ENCODE measurements at places on chromosomes 6 and 20.

- no peak overlapping the region for H3K4me3 ChIP-seq
- H3K36me3 ChIP-seq: no peaks in the 10 kb centered on the region
- H3K27ac ChIP-seq: no peak overlapping the region
- DNase-seq: no peak
- H3K4me1 ChIP-seq: no peaks in the 10 kb centered on the region
These were observed 82.6 kb downstream of the DOK5 start for GRCh38 chr20:54557806-54558590.

- no peak overlapping the region for H3K27ac ChIP-seq
- no peak for DNase-seq
- H3K36me3 ChIP-seq: no peaks in the 10 kb centered on the region
These were observed 122.3 kb downstream of the ANKS1A start for GRCh38 chr6:35011096-35012041.

DNA sequence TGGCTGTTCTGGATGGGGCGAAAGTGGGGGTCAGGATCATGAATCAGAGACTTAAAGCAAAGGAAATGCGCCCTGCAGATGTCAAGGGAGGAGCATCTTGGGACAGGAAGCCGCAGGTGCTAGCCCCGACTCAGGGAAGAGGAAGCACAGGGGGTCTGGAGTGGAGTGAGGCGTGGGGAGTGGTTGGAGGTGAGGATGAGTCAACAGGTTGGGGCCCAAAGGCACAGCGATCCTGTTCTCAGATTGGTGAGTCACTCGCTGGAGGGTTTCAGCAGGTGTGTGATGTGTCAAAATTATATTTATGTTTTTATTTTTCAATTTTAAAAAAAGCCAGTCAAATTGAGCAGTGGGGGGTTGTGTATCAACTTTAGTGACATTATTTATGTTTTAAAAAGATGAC lies 19.0 kb downstream of the PACSIN1 start:
- H3K27ac ChIP-seq: no peak overlapping the region
- no peaks in the 10 kb centered on the region for H3K36me3 ChIP-seq
- no peak overlapping the region for H3K4me3 ChIP-seq

- no peak overlapping the region for H3K4me3 ChIP-seq
- DNase-seq: peak; percentile 30
- H3K4me1 ChIP-seq: peaks cover 14% of the 10 kb centered on the region
- H3K27me3 ChIP-seq: no peaks in the 10 kb centered on the region
- H3K36me3 ChIP-seq: no peaks in the 10 kb centered on the region
These were observed 68.7 kb downstream of the LY86 start for GRCh38 chr6:6657085-6657819.

DNA sequence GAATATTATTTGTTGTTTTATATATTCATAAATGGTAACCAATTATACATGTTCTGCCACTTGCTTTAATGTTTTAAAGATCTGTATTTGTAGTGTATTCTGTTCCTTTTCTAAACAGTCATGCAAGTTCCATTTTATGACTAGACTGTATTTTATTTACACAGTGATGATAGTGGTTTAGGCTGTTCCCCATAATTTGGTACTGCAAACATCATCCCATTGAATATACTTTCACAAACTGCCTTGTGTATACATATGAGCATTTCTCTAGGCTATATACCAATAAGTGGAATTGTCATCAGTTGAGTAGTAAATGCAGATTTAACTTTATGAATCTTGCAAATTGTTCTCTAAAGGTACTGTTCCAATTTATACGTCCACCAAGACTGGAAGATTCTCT lies 738.0 kb downstream of the EPHA7 start:
- no peaks in the 10 kb centered on the region for H3K36me3 ChIP-seq
- no peaks in the 10 kb centered on the region for H3K4me1 ChIP-seq
- DNase-seq: no peak

DNA sequence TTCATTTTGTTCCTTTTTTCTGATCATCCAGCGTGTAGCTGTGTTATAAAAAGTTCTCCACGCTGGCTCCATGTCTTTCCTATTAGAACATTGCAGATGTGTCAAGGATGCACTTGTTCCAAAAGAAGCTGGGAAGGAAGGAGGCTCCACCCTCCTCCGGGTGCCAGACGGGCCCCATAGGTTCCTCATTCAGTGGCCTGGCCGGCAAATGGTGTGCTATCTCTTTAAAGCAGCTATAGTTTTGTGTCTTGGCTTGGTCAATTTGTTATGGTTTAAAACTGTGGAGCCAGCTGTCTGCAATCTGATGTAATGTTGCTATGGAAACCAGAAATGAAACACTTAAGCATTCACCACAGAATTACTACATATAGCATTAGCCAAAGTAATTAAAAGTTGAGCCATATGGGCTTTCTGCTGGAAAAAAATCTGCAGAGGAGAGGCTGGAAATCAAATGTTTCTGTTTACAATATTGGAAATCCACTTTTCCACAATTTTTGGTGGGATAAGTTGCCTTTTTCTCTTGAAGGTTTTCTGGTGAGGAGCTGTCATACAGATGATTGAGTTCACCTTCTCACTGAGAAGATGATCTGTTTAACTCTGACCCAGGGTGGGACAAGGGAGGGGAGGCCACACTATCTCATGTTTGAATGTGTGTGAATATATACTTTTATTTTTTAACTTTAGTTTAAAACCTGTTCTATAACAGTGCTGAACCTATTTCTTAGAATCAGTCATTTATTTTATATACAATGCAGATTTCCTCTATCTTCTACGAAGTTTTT lies 167.4 kb downstream of the SASH1 start:
- H3K36me3 ChIP-seq: no peaks in the 10 kb centered on the region
- no peaks in the 10 kb centered on the region for H3K27me3 ChIP-seq
- peak overlapping the region; percentile 81 for H3K27ac ChIP-seq
- peaks cover 4% of the 10 kb centered on the region for H3K4me1 ChIP-seq

- H3K27me3 ChIP-seq: no peaks in the 10 kb centered on the region
- no peak overlapping the region for H3K4me3 ChIP-seq
- no peaks in the 10 kb centered on the region for H3K36me3 ChIP-seq
- peak; percentile 72 for DNase-seq
- peaks cover 16% of the 10 kb centered on the region for H3K4me1 ChIP-seq
These were observed 14.0 kb upstream of the KCNK15 start for GRCh38 chr20:44731657-44732056.

DNA sequence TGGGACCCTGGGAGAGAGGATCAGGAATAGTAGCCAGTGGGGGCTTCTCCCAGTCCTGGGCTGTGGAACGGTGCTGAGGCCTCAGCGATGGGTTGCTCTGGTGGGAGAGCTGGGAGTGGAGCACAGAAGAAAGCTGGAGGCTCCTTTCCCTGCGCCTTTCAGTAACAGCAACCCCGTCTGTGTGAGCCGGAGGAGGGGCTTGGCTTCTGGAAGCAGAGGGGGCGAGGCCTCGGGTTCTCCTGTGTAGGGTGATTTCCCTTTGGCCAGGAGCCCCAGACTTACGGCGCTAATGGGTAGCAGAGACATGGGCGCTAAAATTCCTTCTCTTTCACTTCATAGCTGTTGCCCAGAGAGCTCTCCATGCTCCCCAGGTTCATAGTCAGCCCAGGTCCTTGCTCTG lies 55.0 kb downstream of the DAAM2 start:
- H3K36me3 ChIP-seq: no peaks in the 10 kb centered on the region
- no peaks in the 10 kb centered on the region for H3K27me3 ChIP-seq
- H3K4me1 ChIP-seq: peaks cover 15% of the 10 kb centered on the region
- H3K4me3 ChIP-seq: no peak overlapping the region

GRCh38 chr6:98833057-98833306 lies 1.4 kb upstream of the POU3F2 start:
- H3K4me1 ChIP-seq: peaks cover 33% of the 10 kb centered on the region
- no peak for DNase-seq
- H3K27ac ChIP-seq: no peak overlapping the region
- no peaks in the 10 kb centered on the region for H3K27me3 ChIP-seq
- H3K36me3 ChIP-seq: no peaks in the 10 kb centered on the region
- peak overlapping the region; percentile 61 for H3K4me3 ChIP-seq

DNA sequence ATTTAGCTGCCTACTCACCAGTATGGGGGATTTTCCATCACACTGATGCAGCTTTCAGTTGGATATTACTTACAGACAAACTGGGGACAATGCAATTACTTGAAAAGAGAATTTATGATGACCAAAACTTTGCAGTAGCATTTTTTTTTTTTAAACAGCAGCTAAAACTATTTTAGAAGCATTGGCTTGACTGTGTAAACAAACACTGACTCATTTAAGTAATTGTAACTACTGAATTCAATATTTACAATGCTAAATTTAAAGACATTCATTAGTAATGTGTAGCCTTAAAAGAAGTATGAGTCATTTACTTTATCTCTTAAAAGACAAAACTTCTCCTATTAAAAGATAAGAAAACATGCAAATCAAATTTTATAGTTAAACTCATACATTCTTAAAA lies 295.9 kb upstream of the FERMT1 start:
- H3K4me1 ChIP-seq: no peaks in the 10 kb centered on the region
- H3K4me3 ChIP-seq: no peak overlapping the region
- H3K27ac ChIP-seq: no peak overlapping the region
- H3K36me3 ChIP-seq: no peaks in the 10 kb centered on the region
- no peaks in the 10 kb centered on the region for H3K27me3 ChIP-seq

All from testis (tissue), 5 donors.